Caco-2 (cell line): ENCODE measurements at places on chromosomes 3 and 15.
A peak's percentile ranks its signal among the peaks of the same experiment; 100 is the strongest.

- no peak for DNase-seq
Measured at GRCh38 chr3:130934442-130935089, 40.7 kb downstream of the ATP2C1 start.

- DNase-seq = no peak
Measured at GRCh38 chr3:77392181-77392580, 352.3 kb downstream of the ROBO2 start.

DNA sequence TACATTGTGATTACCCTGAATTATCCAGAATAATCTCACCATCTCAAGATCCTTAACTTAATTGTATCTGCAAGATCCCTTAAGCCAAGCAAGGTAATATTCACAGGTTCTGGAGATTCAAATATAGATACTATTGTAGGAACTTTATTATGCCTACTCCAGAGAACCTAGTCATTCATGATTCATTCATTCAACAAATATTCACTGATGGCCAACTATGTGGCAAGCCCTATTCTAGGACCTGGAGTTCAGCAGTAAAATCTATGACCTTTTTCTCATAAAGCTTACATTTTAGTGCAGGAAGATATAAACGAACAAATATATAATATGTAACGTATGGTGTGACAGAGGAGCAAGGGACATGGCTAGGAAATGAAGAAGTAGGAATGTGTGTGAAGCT, 49.6 kb downstream of the ISL2 start:
- no peak for DNase-seq

GRCh38 chr15:76358453-76358852, 21.9 kb downstream of the ISL2 start:
- DNase-seq = no peak

- DNase-seq = no peak
Measured at GRCh38 chr3:32195995-32196540, 42.4 kb upstream of the CMTM8 start.

DNA sequence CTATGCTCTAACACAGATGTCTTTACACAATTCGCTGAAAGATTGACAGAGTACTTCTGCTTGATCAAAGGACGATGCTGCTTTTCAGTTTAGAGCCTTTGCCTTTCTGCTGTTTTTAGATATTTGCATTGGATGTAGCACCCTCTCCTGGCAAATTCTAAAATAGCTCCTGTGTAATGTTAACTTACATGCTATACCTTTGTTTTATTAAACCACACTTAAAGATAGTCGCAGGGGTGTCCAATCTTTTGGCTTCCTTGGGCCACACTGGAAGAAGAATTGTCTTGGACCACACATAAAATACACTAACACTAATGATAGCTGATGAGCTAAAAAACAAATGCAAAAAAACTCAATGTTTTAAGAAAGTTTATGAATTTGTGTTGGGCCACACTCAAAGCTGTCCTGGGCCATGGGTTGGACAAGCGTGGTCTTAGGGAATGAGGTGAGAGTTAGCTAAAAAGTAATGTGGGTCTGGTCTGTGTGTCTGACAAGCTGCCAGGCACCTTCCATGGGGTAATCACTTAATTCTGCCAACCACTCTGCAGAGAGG, 62.9 kb downstream of the ATG7 start:
- peak; percentile 52 for DNase-seq

DNA sequence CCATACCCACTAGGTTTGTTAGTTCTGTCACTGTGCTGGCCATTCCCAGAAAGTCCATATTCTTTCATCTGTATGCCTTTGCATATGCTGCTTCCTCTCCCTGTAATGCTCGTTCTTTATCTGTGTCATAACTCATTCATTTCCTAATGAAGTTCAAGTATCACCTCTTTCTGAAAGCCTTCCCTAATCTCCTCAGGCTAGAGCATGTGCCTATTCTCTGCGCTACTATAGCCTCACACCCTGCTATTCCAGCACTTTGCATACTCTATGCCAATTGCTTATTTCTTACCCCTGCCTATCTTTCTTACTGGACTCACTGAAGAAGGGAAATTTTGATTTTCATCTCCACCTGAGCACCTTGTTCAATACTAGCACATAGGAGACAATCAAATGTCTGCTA, 25.6 kb upstream of the C2CD4B start:
- DNase-seq = no peak

- DNase-seq = no peak
Measured at GRCh38 chr15:70160803-70161565, 63.3 kb upstream of the TLE3 start.

DNA sequence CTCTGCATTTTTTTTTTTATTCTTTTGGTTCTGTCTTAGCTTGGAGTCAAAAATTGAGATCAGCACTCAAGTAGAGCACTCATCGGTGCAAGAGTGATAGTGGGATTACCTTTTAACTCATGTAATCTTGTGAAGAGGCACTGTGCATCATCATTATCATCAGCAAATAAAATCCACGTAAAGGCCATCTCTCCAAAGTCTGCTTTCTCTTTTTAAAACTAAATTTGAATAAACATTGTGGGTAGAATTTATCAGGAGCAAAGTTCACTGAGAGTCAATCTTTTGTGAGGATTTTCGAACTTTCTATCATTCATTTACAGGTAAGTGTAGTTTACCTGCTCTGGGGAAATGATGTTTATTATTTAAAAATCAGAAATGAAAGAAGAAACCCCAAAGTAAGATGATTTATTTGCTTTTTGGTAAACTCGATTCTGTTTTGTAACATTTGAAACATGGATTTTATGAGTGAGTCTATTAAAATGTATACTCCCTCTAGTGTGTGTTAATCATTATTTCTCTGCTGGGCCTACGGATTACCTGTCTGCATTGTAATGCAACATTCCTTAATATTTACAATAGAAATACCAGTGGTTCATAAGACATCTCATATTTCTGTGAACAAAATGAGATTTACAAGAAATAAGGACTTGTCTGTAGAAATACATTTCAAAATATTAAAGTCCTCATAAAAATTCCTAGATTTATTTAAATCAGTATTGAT, 327.7 kb upstream of the NAALADL2 start:
- no peak for DNase-seq

- no peak for DNase-seq
Measured at GRCh38 chr3:56351537-56351936, 116.7 kb downstream of the ERC2 start.

- no peak for DNase-seq
Measured at GRCh38 chr3:3907023-3907422, 107.8 kb downstream of the LRRN1 start.

DNA sequence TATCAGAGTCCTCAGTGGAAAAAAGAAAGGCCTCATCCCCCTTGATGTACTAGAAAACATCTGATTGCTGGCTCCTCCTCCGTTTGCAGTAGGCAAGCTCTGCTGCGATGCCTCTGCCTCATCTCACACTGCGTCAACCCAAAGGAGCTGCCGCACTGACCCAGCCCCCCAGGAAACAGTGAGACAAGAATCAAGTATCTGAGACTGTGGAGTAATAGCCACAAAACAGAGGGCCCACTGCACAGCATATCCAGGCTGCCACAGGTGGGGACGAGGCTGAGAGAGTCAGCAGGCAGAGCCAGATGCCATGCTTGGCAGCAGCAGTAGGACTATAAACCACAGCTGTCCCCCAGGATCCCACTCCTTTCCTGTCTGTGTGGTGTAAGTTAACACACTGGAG, 165.9 kb downstream of the STAC start:
- no peak for DNase-seq

DNA sequence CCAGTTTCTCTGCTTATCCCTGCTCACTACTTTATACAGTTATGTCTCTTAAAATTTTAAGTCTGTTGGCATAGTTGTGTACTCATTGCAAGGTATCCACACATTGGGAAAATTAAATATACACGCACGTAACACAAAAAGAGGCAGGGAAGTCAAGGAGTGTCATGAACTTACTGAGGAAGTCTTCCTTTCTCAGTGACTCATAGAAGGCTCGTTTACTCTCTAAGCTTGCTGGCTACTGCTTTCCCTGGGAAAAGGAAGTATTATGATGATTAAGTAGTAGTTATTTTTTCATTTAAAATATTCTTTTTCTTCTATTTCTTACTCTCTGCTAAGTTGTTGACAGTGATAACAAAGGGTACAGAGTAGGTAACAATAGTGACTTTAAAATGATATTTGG, 287.3 kb downstream of the UBE2E2 start:
- no peak for DNase-seq

GRCh38 chr3:152302521-152303021, 33.8 kb downstream of the MBNL1 start:
- DNase-seq = no peak

DNA sequence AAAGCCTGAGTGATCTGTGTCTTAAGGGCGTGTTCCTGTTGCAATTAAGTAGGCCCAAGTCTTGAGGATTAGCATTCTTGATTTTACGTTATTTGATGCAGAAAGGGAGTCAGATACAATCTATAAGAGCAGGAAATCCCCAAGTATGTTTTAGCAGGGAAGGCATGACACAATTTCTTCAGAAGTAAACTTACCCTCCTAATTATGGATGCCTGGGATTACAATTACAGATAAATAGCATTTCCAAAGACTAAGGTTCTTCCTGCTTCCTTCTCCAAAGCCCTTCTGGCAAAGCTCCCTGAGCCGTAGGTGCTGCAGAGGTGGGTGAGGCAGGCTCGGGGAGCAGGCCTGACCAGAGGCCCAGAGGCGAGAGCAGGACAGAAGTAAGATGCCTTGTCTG, 34.9 kb upstream of the ST6GAL1 start:
- no peak for DNase-seq

GRCh38 chr3:107987036-107987939, 103.5 kb downstream of the CD47 start:
- no peak for DNase-seq

GRCh38 chr3:127544803-127545201, 45.7 kb downstream of the TPRA1 start:
- no peak for DNase-seq

GRCh38 chr3:35194666-35195065, 444.7 kb upstream of the ARPP21 start:
- DNase-seq = no peak

- no peak for DNase-seq
Measured at GRCh38 chr3:188084752-188085583, 69.0 kb upstream of the LPP start.

- no peak for DNase-seq
Measured at GRCh38 chr3:71444861-71445259, 138.7 kb downstream of the FOXP1 start.

- peak; percentile 47 for DNase-seq
Measured at GRCh38 chr3:41863024-41863423, 98.9 kb downstream of the ULK4 start.

- DNase-seq = no peak
Measured at GRCh38 chr15:67225336-67225735, 29.1 kb downstream of the AAGAB start.

GRCh38 chr3:53196575-53197407, 35.8 kb downstream of the PRKCD start:
- no peak for DNase-seq

GRCh38 chr3:56019490-56020146, 448.6 kb downstream of the ERC2 start:
- no peak for DNase-seq
